ENCODE measurements at places on chromosomes 1 and 21. TPM values are rescaled to one million over a fixed set of nuclear protein-coding genes. Genes with fewer than 3 reads are reported as not detected.

DNA sequence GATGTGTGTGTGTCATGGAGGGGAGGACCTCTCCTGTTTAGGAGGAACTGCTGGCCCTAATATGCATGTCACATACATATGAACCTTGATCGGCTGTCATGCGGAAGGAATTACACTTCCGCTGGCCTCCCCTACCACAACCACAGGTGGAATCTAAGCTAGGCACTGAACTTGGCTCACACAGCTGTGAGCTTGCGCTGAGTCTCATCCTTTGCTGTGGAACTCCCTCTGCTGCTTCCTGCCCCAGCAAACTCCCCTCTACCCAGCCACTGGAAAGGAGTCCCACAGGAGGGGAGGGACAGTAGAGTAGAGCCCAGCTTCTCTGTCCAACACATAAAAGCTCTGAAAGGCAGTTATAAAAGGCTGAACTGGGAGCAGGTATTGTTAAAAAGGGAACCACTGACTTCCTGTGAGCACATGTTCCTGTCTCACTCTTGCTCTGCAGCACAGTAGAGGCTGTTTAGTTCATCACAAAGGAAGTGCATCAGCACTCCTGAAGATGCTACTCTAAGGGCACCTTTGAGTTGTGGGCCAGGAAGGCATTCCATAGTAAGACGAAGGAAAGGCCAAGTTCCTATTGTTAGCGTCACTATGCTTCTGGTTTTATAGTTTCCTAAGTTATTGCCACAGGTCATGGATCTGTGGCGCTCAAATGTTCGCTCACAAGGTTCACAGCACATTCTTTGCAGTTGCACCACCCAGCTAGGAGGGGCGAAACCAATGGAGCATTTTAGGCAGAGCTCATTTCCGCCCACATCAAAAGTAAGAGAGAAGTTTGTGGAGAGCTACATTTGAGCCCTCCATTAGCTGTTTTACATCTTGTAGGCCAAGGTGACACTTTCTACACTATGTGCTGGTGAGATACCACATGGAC, 17.7 kb upstream of the PTPRC start:
- DNase-seq: peak; percentile 81

- peak; percentile 80 for DNase-seq
Observed at GRCh38 chr21:43362321-43362791, 64.6 kb downstream of the SIK1 start.

DNA sequence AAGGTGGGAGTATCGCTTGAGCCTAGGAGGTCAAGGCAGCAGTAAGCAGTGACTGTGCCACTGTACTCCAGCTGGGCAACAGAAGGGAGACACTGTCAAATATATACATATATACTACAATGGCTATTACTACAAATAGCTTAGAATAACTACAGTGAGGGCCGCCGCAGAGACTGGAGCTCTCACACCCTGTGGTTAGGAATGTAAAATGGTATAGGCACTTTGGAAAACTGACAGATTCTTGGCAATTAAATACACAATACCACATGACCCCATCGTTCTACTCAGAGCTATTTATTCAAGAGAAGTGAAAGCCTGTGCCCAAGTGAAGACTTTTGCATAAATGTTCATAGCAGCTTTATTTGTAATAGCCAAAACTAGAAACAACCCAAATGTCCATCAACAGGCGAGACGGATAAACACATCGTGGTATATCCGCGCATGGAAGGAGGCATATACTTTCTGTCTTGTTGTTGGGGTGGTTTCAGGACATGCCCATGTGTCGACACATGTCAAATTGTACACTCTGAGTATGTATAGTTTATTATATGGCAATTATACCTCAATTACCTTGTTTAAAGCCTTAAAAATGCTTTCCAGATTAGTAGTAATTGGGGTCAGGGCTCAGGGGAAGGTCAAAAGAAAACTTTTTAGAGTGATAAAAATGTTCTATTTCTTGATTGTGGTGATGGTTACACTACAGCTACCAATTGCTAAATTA, 123.4 kb downstream of the RIPK4 start:
- no peak for DNase-seq

PTP4A2 gene
- total RNA-seq: 278 TPM

DNA sequence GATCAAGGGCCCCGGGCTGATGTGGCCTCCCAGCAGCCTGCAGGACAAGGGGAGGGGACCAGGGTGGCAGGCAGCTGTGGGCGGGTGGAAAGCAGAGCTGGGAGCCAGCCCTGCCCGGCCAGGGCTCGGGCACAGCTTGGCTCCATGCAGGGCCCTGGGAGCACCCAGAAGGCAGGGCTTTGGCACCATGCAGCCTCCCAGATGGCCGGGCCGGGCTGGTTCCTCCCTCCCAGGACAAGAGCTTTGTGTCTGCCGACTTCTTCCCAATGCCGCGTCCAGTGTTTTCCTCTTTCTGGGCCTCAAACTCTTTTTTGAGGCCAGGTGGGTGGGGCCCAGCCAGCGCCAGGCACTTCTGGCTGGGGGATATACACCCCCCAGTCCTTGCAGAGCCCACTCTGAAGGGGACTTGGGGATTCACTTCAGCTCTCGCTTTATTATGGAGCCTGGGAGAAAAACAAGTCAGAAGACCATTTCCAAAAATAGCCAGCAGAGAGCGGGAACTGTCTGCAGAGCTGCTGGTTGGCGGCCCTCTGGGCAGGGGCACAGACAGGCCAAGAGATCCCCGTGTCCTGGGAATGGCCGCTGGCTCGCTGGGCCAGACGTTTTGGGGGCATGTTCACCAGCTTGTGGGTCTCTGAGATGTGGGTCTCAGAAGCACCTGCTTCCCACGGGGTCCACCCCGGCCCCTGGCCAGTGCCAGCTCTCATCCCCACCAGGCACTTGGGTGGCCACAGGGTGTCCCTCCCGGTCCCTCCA, 103.8 kb upstream of the ARHGEF16 start:
- DNase-seq: no peak

OLFML2B gene
- not detected for total RNA-seq

VSIG8 gene
- total RNA-seq: not detected

Data from CD8-positive, alpha-beta T cell (primary cell).